ENCODE measurements at places on chromosomes 7 and 10.

GRCh38 chr7:50653126-50653864 is 88.1 kb upstream of the DDC start:
- no peak for DNase-seq

- no peak for DNase-seq
Observed at GRCh38 chr7:106729720-106730385, 68.9 kb upstream of the CCDC71L start.

GRCh38 chr10:101565936-101566332 is 22.1 kb downstream of the POLL start:
- no peak for DNase-seq

- DNase-seq: no peak
Observed at GRCh38 chr10:86073199-86073977, 293.2 kb downstream of the GRID1 start.

GRCh38 chr7:110897538-110897937 is 193.4 kb upstream of the LRRN3 start:
- DNase-seq: no peak

DNA sequence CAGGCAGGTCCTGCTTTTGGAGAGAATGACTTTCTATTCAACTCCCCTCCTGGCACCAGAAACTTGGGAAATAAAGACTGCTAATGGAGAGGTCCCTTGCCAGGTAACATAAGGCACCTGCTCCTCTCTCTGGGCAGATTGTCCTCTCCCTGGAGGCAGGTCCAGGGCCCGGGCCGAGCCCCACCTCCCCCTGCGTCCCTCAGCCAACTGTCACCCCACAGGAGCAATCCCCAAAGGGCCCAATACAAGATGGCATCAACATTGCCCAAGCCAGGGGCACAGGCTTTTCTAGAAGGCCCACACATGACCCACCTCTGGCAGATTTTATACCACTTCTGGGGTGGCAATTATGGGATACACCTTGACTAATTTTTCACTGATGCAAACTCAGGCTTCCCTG is 145.2 kb downstream of the HERPUD2 start:
- no peak for DNase-seq

GRCh38 chr10:95096143-95096542 is 26.8 kb upstream of the CYP2C8 start:
- DNase-seq: no peak

DNA sequence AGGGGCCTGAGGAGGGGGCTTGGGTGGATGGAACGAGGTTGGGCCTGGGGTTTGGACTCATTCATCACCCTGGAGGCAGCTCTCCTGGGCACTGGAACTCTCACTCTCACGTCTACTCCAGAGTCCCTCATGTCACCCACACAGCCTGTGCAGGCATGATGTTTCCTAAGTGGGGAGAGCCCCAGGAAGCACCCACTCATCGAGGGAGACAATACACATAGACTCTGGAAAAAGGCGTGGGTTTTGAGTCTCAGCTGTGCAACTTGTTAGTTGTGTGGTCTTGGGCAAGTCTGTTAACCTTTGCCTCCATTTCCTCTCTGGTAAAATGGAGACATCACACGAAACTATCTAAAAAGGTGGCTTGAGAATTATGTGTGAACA is 25.9 kb upstream of the RBM20 start:
- DNase-seq: no peak

DNA sequence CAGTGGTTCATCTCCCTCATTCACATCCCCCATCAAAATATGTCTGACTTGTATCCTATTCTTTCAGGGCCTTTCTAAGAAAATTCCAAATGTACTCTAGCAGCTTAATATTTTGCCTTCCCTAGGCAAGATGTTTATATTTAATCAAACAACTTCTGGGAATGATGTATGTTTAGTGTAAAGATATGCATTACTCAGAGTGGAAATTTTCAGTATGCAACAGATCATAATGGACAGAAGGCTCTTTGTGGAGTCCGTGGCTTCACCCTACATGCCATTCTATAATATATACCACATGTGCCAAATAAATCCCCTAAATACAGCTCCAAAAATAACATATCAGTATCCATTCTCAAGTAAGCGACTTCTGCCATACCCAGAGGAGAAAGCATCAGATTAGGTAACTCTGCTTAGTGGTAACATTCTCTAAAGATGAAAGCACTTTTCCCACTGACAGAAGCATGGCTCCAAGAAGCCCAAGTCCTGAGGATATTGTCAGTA is 316.6 kb downstream of the KCNMA1 start:
- no peak for DNase-seq

Data from SK-N-DZ (cell line).